T-helper 17 cell (primary cell): ENCODE measurements at places on chromosomes 12 and 14. TPM values are rescaled to one million over a fixed set of nuclear protein-coding genes. Genes with fewer than 3 reads are reported as not detected.

- no peak overlapping the region for H3K4me3 ChIP-seq
- H3K4me1 ChIP-seq = no peaks in the 10 kb centered on the region
- H3K36me3 ChIP-seq = no peaks in the 10 kb centered on the region
Measured at GRCh38 chr14:25411781-25412757, 362.1 kb upstream of the STXBP6 start.

CARMIL3 gene
- not detected for total RNA-seq

ADAMTS20 gene
- not detected for total RNA-seq

OR4L1 gene
- total RNA-seq = not detected

DNA sequence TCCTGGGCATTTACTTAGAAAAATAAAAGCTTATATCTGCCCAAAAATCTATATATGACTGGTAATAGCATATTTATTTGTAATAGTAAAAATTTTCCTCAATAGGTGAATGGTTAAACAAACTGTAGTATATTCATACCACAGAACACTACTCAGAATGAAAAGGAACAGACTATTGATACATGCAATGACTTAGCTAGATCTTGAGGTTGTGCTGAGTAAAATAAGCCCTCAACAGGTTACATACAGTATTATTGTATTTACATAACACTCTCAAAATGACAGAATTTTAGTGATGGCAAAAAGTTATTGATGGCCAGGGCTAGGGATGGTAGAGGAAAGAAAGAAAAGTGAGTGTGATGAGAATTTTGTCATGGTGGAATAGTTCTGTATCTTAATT is 178.4 kb downstream of the BMP4 start:
- H3K36me3 ChIP-seq = peaks cover 2% of the 10 kb centered on the region
- H3K27ac ChIP-seq = no peak overlapping the region
- H3K27me3 ChIP-seq = no peaks in the 10 kb centered on the region
- H3K4me3 ChIP-seq = no peak overlapping the region
- no peak for DNase-seq
- H3K4me1 ChIP-seq = peaks cover 3% of the 10 kb centered on the region

- H3K4me1 ChIP-seq = peaks cover 17% of the 10 kb centered on the region
- no peak overlapping the region for H3K4me3 ChIP-seq
- peaks cover 5% of the 10 kb centered on the region for H3K36me3 ChIP-seq
- no peak overlapping the region for H3K27ac ChIP-seq
- no peak for DNase-seq
Measured at GRCh38 chr12:499837-500458, 40.2 kb downstream of the B4GALNT3 start.
